Left ventricle myocardium superior (tissue), 1 donor: ENCODE measurements at places on chromosomes 6 and 20. TPM values are rescaled to one million over a fixed set of nuclear protein-coding genes. Genes with fewer than 3 reads are reported as not detected.

LRP11 gene
- total RNA-seq = 21.5 TPM

TREM2 gene
- 0.59 TPM for total RNA-seq

TRAM2 gene
- 10.4 TPM for total RNA-seq

GRCh38 chr6:125020385-125020784 is 58.1 kb downstream of the RNF217 start:
- no peak for DNase-seq

GRCh38 chr6:108748055-108748454 is 100.2 kb upstream of the ARMC2 start:
- DNase-seq = no peak

DNA sequence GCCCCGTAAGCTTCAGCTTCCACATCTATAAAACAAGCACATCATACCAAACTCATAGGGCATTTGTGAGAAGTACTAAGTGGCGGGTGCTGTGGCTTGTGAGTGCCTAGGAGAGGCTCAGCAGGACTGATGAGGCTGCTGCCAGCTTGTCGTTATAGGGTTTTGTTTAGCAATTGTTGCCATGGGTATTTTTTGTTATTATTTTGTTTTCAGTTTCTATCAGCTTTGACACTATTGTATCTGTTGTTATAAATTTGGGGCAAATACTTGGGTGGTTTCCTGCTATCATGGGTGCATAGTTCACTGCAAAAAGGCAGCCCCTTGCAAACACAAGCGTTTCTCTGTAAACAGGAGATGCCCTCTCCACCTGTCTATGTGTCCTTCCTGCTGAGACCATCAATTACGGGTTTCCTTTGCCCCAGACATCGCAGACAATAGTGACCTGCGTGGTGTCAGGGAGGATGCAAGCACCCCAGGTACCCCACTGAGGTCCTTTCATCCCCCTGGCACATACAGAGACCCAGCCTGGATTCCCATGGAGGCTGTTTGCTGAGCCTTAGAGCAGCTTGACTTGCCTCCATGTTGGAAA is 3.1 kb upstream of the CCDC167 start:
- DNase-seq = no peak

- no peak for DNase-seq
Measured at GRCh38 chr6:162290846-162291465, 436.6 kb downstream of the PRKN start.

DNA sequence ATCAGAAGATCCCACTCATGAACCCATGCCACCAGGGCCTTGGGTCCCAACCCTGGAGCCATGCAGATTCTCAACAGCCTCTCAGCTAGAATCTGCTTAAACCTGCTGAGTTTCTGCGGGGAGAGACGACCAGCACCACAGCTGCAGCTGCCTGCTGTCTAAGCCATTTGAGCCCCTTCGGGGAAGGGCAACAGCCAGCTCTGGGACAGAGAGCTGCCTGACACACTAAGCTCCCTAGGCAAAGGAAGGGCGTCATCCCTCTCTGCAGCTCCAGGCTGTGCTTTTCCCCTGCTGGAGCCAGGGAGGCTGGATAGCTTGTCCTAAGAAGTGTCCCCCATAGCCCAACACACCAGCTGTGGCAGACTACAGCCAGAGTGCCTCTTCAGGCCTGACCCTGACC is 182.5 kb downstream of the OTOR start:
- DNase-seq = no peak

DNA sequence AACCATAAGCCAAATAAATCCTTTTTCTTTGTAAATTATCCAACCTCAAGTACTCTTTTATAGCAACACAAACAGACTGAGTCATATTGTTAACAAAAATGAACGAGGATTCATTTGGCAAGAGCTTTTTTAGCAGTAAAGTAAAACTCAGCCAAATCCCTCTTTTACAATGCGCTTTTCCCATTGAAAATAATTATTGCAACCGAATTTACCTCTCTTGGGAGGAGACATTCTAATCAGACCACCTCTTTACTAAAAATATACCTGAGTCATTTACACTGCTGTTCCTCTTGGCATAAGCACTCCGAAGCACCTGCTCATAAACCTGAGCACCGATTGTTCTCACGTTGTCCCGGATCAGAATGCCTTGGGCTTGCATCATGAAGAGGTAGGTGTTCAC is 57.4 kb downstream of the B4GALT5 start:
- no peak for DNase-seq

- no peak for DNase-seq
Measured at GRCh38 chr20:43384101-43384940, 73.4 kb upstream of the SRSF6 start.

DNA sequence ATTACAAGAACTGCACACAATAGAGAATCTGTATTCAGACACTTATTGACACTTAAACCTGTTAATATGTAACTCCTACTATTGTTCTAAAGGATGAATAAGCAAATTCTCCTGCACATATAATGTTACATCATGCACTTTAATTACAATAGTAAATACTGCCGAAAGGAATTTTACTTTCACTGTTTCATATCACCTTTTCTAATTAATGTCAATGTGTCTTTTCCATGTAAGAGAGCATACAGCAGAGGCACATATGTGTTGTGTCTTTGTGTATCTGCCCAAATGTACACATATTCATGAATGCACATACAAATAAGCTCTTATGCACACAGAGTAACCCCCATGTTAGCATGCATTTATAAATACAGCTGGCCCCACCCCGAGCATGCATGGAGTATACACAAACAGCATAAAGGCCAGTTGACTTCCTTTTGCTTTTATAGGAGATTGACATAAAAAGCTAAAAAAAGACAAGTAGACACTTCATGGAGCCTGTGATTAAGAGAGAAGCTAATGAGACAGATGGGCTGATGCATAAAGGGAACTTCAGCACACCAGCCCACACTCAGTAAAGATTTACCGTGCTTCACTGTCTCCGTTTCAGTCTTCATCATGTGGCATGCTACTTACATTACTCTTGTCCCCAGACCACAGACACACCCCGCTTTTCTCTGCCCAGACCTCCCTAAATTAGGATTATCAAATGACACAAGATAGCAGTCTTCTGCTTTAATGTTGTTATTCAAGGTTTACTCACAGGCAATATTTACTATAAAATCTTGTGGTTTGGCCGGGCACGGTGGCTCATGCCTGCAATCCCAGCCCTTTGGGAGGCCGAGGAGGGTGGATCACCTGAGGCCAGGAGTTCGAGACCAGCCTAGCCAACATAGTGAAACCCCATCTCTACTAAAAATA is 184.6 kb downstream of the ATXN1 start:
- DNase-seq = no peak

DNA sequence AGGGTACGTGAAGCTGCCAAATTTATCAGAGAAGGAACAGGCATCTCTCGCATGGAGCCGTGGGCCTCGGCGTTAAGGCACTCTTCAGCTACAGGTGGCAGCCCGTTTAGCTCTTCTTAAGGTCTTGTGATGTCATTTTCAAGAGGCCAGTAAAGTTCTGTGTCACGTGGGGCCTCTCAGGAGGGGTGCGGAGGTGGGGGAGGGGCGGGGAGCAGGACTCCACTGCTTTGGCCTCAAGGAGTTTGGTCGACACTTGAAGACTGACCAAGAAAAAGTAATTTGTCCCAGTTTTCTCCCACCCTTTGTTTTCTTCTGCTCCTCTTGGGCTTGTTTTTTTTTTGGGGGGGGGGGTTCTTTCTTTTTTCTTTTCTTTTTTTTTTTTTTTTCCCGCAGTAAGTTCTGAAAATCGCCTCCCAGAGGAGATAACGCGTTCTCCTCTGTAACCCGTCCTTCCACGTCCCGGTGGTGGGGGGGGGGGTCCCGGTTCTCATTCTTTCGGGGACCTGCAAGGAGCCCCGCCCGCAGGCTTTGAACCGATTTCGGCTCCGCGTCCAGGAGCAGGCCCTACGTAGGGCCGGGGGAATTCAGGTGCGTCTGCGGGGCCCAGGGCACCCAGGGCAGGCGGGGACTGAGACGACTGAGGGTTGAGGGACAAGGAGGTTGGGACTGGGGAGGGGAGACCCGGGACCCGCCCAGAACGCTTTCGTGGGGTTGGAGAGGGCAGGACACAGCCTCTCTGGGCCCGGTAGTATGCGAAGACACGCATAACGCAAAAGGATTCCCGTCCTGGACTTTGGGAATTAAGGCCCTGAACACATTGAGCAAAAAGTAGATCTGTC is 26.0 kb downstream of the GPX6 start:
- DNase-seq = peak; percentile 28

GRCh38 chr6:153063936-153064335 is 61.4 kb upstream of the MTRF1L start:
- no peak for DNase-seq

- no peak for DNase-seq
Measured at GRCh38 chr6:68008445-68008844, 626.6 kb upstream of the ADGRB3 start.

DNA sequence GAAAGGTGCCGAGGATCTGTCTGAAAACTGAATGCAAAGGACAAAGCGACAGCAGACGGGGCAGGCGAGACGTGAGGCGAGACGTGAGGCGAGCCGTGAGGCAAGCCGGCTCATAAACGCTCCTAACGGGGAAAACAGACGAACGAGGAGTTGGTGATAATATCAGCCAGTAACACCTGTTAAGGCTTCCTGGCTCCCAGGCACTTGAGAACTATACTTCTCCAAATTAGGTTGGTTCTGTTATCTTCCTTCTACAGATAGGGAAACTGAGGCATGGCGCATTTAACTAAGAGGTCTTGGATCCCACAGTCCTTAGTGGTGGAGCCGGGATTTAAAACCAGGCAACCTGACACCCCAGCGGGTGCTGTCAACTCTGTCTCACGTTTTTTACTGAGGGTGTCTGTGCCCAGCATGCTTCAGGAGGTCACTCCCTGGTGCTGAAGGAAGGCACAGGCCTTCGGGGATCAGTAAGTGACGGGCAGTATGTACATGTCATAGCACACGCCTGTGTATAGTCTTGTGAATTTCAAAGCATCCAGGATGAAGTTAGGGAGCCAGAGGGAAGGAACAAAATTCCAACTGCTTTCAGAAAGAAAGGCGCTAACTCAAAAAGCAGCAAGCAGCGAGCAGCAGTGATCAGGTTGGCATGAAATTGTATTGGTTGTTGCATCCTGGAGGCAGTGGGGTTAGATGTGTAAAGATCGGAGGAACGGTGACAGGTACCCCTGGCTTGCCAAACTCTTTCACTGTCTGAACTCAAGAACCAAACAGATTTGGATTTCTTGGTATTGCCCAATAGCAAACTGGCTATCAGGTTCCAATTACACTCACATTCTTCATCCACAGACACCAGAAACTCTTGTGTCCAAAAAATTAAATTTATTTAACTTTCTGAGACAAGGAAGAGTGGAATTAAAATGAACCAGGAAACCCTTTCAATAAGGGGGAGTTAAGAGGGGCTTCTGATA is 318.7 kb downstream of the THBS2 start:
- no peak for DNase-seq

DNA sequence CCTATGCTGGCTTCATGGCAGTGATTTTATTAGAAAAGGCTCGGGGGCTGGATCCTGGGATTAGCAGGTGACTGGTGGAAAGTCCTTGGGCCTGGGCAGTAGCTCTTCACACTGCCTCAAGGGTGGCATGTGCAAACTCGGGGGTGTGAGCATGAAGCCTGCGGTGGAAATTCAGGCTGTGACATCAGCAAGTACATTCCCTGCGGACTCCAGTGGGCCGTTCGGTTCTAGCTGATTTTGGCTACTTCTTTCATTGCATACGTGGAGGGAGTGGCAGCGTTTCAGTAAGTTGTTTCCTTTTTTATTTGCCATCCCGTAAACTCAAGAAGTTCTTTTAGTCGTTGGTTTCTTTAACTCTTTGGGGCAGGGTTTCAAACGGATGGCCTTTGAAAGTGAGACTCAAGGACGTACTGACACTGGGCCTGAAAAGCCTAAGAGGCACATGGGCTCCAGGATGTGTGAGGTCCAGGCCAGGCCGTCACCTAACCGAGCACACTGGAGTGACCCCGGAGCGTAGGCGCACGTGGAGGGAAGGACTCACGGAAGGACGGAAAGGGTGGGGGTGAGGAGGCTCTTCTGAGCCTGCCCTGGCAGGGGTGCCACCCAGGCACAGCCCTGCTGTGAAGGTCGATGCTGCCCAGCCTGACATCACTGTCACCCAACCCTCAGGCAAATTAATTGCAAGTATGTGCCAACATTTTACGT is 104.0 kb upstream of the FRMD1 start:
- no peak for DNase-seq
